GM10248 (cell line): ENCODE measurements at places on chromosomes 12 and 14.

DNA sequence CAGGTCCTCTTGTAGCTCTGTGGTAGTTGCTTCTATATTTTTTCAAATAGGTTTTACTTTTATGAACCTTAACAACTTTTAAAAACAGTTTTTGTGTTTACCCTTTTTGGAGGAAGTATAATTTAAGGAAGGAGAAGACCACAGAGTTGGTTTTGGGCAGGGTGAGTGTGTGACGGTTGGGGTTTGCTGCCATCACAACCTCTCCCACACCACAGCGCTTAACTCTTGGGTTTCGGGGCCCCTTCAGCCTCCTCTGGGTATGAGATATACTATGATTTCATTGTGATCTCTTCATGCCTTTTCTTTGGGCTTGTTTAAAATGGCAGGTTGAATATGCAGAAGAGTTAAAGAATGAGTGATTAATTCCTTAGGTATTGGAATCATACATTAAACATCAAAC is 228.7 kb upstream of the CRY1 start:
- DNase-seq = no peak

GRCh38 chr12:124608450-124608870 is 41.0 kb upstream of the NCOR2 start:
- DNase-seq = no peak

GRCh38 chr12:76186131-76186906 is 101.8 kb upstream of the NAP1L1 start:
- DNase-seq = no peak

GRCh38 chr12:48924617-48925303 is 532 bp downstream of the FKBP11 start:
- DNase-seq = peak; percentile 86

DNA sequence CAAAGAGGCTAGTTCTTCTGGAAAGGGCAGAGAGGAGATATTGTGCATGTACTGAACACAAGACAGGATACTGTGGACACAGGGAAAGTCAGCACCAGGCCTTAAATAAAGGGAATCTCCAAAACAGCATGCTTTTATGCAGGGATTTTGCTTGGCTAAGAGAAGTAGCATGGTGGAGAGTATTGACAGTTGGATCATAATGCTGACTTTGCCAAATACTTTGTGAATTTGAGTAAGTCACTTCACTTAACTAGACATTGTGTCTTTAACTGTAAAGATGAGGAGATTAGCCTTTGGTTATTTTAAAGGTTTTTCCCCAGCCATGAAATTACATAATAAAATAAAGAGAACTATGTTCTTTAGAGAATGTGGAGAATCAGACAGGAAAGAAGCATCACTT is 24.5 kb downstream of the GALNT8 start:
- DNase-seq = no peak

GRCh38 chr12:115450710-115451109 is 766.7 kb upstream of the TBX3 start:
- no peak for DNase-seq

- DNase-seq = no peak
These were observed 92.6 kb downstream of the BEGAIN start for GRCh38 chr14:100494645-100495044.

- no peak for DNase-seq
These were observed 3.3 kb downstream of the AP1G2 start for GRCh38 chr14:23564181-23564812.

DNA sequence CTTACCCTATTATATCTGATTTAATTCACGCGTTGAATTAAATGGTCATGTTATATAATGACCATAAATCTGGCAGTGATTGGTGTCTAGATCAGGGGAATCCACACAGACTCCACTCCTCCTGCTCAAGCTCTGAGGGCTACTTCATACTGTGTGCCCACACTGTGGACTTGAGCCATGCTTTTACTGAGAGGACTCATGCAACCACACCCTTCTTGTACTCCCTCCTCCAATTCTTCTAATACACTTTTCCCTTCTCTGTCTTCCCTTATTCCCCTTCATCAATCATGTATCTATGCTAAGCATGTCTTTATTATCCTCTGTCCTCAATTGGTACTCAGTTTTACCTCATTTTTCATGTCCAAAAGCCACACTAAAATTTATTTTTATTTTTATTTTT is 37.7 kb upstream of the LRFN5 start:
- no peak for DNase-seq

DNA sequence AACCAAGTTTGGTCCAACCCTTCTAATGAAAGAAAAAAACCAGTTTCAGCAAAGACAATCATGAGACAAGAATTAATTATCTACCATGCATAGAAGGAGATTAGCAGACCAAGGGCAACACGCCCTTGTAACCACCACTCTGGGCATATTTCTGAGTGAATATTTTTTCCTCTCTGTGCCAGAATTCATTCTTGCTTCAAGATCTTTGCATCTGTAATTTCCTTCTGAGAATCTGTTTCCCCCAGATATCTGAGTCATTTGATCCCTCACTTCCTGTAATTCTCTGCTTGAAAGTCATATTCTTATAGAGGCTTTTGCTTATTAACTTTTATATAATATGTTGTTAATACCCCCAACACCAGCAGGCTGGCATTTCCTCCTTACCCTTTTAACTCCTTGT is 243.7 kb downstream of the SLC16A7 start:
- DNase-seq = no peak

DNA sequence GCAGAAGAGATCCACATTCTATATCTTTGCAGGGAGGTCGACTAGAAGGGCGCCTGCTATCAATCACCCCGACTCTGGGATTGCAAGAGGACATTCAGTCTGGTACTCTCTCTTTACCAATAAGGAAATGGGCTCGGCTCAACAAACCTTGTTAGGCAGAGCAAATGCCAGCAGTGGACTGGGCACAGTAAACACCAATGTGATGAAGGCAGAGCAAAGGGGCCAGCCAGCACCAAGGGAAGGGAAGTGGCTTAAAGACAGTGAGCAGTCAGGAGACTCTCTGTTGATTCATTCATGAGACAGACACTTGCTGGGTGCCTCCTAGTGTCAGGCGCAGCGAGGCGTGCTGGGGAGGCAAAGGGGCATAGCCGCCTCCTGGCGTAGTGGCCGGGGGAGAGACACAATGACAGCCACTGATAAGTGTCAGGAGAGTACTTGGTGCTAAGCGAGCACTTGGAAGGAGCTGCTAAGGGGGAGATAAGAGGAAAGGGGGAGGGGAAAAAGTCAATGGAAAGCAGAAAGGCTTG is 34.1 kb downstream of the TMCC3 start:
- DNase-seq = no peak

- peak; percentile 27 for DNase-seq
These were observed 14.9 kb downstream of the LTA4H start for GRCh38 chr12:96020314-96021003.

GRCh38 chr12:42809226-42809625 is 219.7 kb upstream of the PRICKLE1 start:
- no peak for DNase-seq

GRCh38 chr14:36383767-36384431 is 63.5 kb upstream of the MBIP start:
- DNase-seq = no peak

DNA sequence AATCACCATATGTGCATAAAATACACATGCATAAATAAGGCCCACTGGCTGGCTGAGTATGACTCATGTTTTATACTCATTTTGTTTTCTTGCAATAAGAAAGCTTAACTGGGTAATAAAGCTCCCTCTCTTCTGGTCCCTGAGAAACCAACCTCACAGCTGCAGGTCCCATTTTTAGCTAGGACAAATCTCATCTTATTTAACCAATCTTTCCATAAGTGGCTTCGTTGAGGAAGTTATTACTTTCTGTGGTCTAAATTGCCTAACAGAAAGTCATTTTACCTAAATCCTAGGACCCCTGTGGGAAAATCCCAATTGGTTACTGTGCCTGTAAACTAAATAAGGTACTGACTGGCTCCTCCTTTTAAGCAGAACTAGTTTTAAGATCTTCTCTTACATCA is 232.8 kb upstream of the FBXO33 start:
- peak; percentile 7 for DNase-seq

DNA sequence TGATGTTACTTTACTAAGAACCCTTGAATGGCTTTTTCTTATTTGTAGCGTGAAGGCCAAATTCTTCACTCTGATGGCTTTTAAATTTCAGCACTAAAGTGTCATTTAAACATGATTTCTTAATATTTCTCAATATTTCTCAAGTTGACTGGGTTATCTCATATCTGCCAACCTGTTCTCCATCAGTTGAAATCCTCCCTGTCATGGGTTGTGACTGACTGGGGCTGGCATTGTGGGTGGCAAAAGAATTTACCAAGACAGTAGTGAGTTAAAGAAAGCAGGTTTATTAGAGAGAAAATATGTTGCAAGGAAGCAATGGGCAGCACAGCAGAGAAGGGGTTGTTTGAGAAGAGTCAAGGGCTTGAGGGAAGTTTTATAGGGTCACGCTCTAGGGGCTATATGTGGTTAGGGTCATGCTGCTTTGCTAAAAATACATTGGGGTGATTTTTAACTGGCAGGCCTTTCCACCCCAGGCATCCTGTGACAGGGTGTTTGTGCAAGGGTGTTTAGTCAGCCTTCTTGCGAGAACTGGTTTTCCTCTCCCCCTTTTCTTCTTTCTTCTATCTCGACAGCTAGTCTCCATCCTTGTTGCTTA is 232.8 kb upstream of the SEL1L start:
- DNase-seq = no peak

- DNase-seq = peak; percentile 59
These were observed at the start of gene CNTN1 for GRCh38 chr12:40691913-40692764. Gene CNTN1, plus strand, starts transcription at chr12:40692439.

DNA sequence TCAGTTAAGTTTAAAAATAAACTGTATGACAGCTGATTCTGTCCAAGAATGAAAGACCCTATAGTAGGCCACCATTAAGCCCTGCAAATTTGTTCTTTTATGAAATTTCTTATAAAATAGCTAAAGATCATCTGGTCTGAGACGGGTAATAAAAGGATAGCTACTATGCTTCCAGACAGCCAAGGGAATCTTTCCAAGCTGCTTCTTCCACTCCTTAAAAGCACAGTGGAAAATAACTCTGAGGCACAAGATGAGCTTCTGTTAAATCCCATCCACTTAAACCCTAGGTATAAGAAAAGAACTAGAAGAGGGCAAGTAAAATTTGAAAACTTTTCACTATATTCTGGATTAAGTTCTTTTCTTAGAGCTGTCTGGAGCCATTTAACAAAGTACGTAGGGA is 194.3 kb downstream of the CAPZA3 start:
- DNase-seq = no peak

DNA sequence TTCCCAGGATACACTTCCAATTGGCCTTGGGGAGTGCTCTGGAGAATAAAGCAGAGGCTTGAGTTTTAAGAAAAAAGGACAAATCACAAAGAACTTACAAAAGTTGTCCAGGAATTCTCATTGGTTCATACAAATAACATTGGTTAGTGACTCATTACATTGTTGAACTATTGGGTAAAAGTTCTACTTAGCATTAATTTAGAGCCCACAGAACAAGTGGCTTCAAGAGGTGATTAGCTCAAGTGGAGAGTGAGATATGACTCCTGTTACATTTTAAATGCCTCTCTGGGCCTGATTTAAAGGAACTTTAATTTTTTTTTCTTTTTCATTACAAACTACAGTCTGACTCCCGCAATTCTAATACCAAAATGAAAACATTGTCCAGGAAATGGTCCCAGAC is 72.9 kb downstream of the ASCL4 start:
- no peak for DNase-seq

DNA sequence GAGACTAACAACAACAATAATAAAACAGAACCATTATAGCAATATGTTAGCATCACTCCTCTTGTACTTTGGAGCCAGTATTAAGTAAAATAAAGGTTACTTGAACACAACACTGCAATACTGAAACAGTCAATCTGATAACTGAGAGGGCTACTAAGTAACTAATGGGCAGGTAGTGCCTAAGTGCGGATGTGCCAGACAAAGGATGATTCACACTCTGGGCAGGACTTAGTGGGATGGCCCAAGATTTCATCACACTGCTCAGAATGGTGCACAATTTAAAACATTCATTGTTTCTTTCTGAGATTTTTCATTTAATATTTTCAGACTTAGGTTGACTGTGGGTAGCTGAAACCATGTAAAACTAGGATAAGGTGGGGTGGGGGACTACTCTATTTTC is 131.9 kb upstream of the CAND1 start:
- DNase-seq = no peak

GRCh38 chr14:66541627-66542026 is 33.7 kb downstream of the GPHN start:
- DNase-seq = no peak

GRCh38 chr14:50064993-50065392 is 51.4 kb downstream of the VCPKMT start:
- peak; percentile 79 for DNase-seq

DNA sequence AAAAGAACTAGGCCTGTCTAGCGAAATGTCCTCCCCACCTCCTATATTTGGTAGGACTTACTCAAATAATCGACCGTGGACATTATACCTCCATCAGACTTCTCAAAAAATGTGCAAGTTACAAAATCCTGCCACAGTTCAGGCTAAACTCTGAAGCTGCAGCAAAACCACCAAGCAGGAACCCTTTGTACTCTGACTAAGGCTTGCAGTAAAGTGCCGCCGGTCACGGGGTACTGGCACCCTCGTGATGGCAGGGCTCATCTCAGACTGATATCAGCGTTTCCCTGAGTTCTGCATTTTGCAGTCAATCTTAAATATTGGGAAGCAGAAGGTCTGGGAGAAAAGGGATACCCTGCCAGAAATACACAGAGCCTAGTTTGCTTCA is 17.1 kb downstream of the SLC11A2 start:
- DNase-seq = peak; percentile 30

DNA sequence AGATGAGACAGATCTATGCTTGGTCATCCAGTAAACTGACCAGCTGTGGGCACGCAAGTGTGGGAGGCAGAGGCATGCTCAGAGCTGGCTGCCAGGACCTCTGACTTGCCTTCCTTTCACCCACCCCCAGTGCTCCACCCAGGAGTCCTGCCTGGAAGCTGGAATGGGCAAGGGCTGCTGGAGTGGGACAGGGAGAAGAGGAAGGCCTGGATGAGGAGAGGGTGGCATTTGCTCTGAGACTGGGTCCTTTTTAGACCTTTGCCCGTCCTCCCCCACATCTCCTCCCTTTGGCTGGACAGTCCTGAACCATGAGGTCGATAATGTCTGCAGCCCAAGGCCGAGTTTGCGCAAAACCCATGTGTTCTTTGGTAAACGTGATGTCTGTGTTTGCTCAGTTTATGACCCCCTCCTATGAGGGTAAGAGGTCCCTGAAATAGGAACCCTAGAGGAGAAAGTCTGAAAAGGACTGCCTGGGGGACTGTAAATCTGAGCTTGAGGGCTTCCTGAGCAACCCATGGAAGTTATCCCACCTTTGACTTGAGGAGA is 3.8 kb upstream of the INHBE start:
- DNase-seq = no peak

GRCh38 chr12:96811083-96811482 is 96.0 kb upstream of the NEDD1 start:
- DNase-seq = no peak

- no peak for DNase-seq
These were observed 11.1 kb downstream of the TXNRD1 start for GRCh38 chr12:104226672-104227071.

DNA sequence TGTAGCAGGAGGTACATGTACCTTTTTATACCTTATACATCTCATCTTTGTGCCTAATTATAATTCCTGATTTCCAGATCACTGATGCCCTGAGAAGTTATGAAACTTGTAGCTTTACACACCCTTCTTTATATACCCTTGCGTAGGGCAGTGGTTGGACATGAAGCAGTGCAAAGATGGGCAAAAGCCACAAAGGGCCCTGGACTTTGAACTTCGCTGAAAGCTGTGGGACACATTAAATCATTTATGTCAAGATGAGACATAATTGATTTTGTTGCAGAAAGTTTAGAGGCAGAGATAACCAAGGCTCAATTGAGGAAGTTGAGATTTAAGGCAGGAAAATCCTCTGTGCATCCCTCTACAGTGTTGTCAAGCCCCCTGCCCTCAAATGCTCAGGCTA is 170.0 kb downstream of the SLC2A13 start:
- no peak for DNase-seq

GRCh38 chr14:89720076-89720687 is 234.3 kb downstream of the EFCAB11 start:
- no peak for DNase-seq
